ENCODE measurements at places on chromosomes 2 and 18. TPM values are rescaled to one million over a fixed set of nuclear protein-coding genes. Genes with fewer than 3 reads are reported as not detected.

CNGA3 gene
- not detected for total RNA-seq

TMEM182 gene
- 2.1 TPM for total RNA-seq

GRCh38 chr2:24101992-24102391 is 17.4 kb upstream of the TP53I3 start:
- no peak for DNase-seq

DNA sequence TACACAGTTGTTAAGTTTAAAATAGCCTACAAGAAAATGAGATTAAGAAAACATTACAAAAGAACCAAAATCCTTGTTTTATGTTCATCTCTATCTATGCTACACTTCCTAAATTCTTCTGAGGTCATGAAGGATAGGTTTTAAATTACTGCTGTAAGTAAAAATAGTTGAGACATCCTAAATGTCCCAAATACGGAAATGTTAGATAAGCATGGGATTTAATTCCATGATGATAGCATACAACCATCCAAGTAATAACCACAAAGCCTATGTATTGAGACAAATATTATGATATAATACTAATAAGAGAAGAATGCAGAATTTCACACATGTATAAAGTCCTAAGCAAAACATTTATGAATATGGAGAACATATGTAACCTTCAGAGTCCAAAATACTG is 34.1 kb downstream of the PIEZO2 start:
- no peak for DNase-seq

GRCh38 chr2:198483051-198483450 is 678.7 kb downstream of the PLCL1 start:
- no peak for DNase-seq

DNA sequence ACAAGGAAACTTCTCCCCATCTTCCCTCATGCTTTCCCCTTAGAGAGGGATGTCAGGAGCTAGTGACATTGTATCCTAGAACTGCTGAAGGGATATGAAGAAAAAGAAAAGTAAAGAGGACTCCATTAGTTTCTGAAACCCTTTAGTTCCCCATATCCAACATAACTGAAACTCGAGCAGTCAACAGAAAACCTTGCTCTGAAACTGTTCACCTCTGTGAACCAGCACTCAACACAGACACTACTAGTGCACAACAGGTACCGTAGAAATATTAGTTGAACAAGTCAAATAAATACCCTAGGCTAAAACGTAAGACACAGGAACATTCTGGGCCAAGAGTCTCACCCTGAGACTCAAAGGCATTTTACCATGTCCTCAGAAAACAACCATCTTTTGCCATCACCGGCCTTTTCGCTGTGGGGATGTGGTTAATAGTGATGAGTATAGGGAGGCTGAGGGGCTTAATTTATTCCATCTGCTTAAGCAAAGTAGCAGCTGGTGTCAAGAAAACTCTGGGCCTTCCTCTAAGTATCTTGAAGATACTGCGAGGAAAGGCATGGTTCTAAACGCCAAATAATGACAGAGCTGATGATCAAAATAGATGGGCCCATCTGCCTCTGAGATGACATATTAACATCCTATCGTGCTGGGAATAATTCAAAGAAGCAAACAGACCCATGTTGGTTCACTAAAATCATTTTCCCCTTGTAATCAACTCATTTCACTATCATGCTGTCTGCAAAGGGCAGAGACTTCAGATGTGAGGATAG is 156.8 kb downstream of the STK39 start:
- DNase-seq, result no peak

- DNase-seq, result no peak
Observed at GRCh38 chr2:2742726-2743125, 411.7 kb upstream of the MYT1L start.

DNA sequence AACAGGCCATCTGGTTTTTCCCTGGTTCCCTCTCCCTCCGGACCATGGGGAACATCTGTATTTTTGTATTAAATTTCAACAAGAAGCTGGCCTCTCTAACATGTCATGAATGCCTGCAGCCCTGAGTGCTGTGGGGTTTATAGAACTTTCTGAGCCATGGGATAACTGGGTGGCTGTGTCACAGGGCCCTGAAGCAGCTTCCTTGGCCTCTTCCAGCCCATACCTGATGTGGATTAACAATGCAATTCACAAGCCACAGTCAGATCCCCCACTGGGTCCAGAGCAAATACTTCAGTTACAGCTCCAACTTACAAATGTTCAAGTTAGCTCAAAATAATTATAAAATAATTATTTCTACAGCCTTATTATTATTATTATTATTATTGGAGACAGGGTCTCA is 307.8 kb upstream of the CELF4 start:
- DNase-seq, result no peak
